Pons (tissue), 1 donor: ENCODE measurements at places on chromosomes 7 and 10.
A peak's percentile ranks its signal among the peaks of the same experiment; 100 is the strongest.

- DNase-seq: no peak
Observed at GRCh38 chr7:80905334-80905733, 13.5 kb downstream of the SEMA3C start.

DNA sequence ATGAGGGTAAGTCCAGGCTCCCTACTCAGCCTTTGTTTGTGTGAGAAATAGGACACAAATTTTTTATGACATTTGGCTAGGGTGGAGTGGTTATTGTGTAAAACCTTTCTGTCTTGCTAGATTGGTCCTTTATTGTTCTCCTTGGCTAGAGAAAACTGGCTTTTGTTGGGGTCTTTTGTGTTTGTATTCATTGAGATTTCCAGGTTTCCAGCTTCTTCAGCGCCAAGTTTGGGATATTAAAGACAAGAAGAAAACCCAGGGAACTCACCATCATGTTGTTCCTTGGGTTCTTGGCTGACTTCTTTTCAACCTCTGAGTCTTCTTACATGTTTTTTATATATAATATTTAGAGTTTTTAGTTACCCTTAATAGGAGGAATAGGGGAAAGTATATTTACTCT, 310.0 kb downstream of the HPSE2 start:
- no peak for DNase-seq

DNA sequence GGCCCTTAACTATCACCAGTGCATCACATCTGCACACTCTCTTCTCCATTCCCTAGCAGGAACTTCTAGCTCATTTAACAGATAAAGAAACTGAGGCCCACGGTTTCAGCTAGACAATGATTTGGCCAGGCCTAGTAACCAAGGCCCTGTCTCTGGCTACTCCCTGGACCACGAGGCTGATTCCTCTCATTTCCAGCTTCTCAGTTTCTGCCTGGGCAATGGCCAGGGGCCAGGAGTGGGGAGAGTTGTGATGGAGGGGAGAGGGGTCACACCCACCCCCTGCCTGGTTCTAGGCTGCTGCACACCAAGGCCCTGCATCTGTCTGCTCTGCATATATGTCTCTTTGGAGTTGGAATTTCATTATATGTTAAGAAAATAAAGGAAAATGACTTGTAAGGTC, 13.5 kb downstream of the AQP1 start:
- no peak for DNase-seq

GRCh38 chr7:129799350-129799955, 153.3 kb downstream of the UBE2H start:
- DNase-seq: no peak

GRCh38 chr7:43531700-43532099, 51.2 kb upstream of the STK17A start:
- DNase-seq: no peak

DNA sequence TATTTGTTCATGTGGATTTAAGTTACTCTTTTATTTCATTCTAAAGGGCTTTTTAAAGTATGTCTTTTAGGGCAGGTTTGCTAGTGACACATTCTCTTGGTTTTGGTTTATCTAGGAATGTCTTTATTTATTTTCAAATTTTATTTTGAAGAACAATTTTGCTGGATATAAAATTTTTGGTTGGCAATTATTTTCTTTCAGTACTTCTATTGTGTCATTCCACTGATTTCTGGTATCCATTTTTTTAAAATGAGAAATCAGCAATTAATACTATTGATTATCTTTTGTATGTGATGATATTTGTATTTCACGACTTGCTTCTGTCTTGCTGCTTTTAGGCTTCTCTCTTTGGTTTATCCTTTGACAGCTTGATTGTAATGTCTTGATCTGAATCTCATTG, 756.3 kb downstream of the INHBA start:
- no peak for DNase-seq

GRCh38 chr10:13383399-13383761, 35.3 kb upstream of the SEPHS1 start:
- DNase-seq: no peak

DNA sequence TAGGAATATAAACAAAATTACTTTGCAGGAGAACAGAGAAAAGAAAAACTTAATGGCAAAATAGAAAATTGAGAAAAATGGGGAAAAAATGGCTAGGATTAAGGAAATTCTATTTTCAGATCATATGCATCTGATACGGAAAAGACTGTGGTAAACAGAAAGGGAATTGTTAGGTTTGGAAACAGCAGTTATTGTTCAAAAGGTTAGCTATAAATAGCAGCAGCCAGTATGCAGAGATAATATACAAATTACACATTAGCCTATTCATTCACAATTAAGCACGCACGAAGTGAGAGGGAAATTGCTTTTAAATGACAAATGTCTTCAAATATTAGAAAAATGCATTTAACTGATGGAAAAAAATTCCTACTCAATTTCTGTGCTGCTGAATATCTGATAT, 224.1 kb upstream of the FAM3C start:
- peak; percentile 13 for DNase-seq

DNA sequence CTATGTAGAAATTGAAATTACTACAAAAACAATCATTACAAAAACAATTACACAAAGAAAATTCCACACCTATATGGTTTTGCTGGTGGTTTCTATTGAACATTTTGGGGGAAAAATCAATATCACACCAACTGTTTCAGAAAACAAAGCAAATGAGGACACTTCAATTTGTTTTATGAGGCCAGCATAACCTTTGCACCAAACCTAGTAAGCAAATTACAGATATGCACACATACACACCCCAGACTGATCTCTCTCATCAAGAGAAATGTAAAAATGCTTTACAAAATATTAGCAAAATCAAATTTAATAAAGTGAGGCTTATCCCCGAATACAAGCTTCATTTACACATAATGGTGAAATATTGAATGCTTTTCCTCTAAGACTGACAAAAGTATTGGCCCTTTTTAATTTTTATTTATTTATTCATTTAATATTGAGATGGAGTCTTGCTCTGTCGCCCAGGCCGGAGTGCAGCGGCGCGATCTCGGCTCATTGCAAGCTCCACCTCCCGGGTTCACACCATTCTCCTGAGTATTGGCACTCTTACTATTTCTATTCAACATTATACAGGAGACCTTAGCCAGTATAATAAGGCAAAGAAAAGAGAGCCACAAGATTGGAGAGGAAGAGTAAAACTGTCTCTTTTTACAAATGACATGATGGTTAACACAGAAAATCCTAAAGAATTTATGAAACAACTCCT, 13.6 kb upstream of the ANK3 start:
- DNase-seq: no peak

GRCh38 chr10:71684356-71685173, 35.0 kb downstream of the C10orf105 start:
- DNase-seq: no peak

GRCh38 chr10:120457431-120458172, 575 bp downstream of the PLPP4 start:
- no peak for DNase-seq

DNA sequence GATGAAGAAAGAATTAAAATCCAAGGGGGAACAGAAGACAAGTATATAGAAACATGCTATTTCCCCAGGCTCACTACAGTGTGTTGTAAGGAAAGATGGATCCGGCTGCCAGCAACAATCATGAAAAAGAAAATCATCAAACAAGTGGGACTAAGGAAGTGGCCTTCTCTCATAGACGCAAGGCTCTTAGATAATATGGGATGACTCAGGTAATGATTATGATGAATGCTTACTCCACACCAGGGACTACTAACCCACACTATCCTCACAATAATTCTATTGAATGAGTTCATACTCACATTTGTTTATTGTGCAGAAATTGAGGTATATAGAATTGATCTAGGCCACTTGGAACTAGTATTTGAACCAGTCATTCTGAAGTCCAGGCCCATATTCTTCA, 111.2 kb upstream of the BET1 start:
- DNase-seq: no peak
